ENCODE measurements at places on chromosomes 6 and 20. TPM values are rescaled to one million over a fixed set of nuclear protein-coding genes. Genes with fewer than 3 reads are reported as not detected.
A peak's percentile ranks its signal among the peaks of the same experiment; 100 is the strongest.

The OPRL1 gene
- total RNA-seq, result 0.49 TPM

The FAM229B gene
- 75.1 TPM for total RNA-seq

DNA sequence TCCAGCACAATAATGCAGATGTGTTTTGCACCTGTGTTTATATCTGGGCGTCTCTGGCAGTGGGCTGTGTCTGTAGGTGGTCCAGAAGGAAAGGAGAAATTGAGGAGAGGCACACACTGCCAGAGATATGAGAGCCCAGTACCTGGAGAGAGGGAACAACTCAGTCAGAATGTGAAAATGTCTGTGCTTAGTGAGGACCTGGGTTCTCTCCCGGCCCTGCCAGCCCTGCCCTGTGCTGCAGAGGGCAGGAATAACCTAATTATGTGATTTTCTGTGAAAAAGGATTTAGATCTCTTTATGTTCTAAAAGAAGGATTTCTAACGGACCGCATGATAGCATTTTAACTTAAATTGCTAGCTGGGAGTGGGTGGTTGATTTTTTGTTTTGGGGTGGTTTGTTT is 8.3 kb upstream of the EXOC2 start:
- no peak for DNase-seq

- no peak for DNase-seq
These were observed 4.7 kb upstream of the SHLD1 start for GRCh38 chr20:5745416-5746030.

- no peak for DNase-seq
These were observed 4.1 kb downstream of the TRIM38 start for GRCh38 chr6:25966711-25967110.

The ASCC3 gene
- 14.5 TPM for total RNA-seq

The MROH8 gene
- 3.7 TPM for total RNA-seq

GRCh38 chr6:39207416-39208222 is 21.7 kb downstream of the KCNK5 start:
- no peak for DNase-seq

GRCh38 chr6:147991961-147992360 is 350.7 kb upstream of the SASH1 start:
- no peak for DNase-seq

DNA sequence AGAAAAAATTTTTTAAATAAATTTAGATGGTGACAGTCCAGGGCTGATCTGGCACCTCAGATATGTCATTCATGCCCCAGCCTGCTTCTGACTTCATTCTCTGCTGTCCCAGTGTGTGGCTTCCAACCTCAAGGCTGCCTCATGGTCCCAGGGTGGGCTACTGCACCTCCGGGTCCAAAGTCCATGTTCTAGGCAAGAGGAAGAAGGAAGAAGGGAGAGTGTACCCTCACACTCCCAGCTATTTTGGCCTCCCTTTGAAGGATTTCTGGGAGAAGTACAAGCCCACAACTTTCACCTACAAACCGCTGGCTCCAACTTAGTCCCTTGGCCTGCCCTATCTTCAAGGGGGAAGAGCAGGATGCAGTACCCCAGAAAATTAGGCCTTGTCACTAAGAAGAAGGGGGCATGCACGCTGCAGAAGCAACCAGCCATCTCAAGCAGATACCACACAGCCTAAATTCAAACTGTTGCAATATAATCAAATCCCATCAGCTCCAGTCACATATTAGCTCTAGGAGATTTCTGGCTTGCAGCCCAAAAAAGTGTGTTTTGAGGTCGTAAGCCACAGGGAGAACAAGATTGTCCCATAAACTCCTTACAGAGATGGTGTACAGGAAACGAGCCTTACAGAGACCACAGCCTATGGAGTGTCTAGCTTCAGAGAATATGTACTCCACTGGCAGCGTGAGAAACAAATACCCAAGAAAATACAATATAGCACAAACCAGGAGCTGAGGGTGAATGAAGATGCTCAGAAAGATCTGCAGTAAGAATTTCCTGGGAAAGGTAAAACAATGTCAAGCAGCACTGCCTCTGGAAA is 906 bp upstream of the BTN3A2 start:
- DNase-seq, result no peak

The NKX2-4 gene
- not detected for total RNA-seq

- no peak for DNase-seq
These were observed 19.9 kb downstream of the ZNF451 start for GRCh38 chr6:57109880-57110279.

DNA sequence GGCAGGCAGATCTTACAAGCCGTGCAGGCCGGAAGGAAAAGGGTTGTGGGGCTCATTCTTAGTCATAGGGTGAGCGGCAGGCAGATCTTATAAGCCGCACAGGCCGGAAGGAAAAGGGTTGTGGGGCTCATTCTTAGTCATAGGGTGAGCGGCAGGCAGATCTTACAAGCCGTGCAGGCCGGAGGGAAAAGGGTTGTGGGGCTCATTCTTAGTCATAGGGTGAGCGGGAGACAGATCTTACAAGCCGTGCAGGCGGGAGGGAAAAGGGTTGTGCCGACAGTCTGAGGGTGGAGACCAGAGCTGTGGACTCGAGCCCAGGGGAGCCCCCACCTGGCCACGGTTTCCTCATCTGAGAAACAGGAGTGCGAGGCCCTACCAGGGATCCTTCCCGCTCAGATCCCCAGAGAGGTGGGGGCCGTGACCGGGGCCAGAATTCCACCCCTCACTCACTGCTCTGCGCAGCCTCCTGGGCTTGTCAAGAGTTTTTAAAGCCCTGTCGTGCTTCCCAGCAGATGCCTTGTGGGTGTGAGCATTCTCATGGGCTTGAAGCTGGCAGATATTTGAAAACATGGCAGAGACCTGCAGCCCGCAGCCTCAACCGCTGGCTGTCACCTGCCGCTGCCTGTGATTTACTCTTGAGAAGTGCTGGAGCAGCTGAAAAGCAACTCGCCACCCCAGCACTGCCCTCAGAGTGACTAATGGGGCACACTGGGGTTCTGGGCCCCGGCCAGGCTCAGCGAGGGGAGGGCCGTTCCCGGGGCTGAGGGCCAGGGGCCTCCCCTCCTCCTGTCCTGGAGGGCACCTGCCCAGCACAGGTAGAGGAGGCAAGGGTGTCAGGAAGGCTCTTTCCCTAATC is 31.9 kb downstream of the NTSR1 start:
- DNase-seq, result peak; percentile 66

The RALY gene
- 102 TPM for total RNA-seq

- DNase-seq, result no peak
These were observed 589 bp downstream of the RNF5 start for GRCh38 chr6:32178547-32179440.
